H4 (cell line): ENCODE measurements at places on chromosomes 1 and 21. TPM values are rescaled to one million over a fixed set of nuclear protein-coding genes. Genes with fewer than 3 reads are reported as not detected.

DNA sequence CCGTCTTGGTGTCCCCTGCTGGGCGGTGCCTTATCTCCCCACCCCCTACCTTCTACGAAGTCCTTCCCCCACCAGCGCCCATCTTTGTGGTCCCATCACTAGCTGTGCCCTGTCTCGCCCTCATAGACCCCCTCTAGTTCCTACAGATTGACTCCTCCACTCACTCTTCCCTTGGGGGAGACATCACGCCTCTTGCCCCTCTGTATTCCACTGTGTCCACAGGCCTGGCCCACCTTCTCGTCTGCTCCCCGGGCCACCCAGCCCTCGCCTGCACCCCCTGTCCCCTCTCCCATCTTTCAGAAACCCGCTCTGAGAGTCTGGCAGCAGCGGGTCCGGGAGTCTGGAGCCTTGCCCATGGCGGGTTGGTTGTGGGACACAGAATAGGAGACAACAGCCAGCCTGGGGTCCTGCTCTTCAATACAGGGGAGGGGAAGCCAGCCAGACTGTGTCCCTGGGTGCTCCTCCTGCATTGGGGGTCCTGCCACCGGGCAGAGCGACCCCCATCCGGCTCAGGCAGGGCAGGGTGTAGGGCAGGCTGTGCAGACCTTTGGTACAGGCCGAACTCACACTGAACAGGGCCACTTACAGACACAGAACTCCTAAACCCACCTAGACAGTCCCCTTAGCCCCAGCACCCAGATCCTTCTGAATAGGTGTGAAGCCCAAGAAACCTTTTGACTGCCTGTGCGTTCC lies 1.1 kb downstream of the RNF187 start:
- no peak for DNase-seq

GPATCH4 gene
- 31.8 and 49.3 TPM in 2 replicates for total RNA-seq

UMODL1 gene
- total RNA-seq, result not detected in 2 replicates

GRCh38 chr1:56490619-56491018 lies 88.7 kb downstream of the PLPP3 start:
- DNase-seq, result no peak

- DNase-seq, result no peak
Observed at GRCh38 chr1:168939110-168939946, 167.2 kb upstream of the ATP1B1 start.

- peak; percentile 9 for DNase-seq
Observed at GRCh38 chr1:178819123-178819522, 51.8 kb downstream of the ANGPTL1 start.

DNA sequence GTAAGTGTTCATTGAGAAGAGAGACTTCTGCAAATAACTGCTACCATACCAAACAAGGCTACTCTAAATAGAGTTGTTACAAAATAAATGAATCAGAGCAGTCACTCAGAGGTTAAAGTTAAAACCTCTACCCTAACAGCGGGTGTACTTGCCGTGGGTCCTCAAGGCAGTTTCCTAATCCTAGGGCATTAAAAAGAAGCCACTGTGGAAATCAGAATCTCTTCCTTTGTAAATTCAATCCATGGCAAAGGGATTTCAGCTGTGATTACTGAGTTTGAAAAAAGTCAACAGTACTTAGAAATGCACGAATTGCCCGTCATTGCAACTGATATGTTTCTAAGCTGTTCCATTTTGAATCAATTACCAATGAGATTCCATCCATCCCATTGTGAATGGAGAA lies 13.5 kb downstream of the TBX15 start:
- no peak for DNase-seq

DNA sequence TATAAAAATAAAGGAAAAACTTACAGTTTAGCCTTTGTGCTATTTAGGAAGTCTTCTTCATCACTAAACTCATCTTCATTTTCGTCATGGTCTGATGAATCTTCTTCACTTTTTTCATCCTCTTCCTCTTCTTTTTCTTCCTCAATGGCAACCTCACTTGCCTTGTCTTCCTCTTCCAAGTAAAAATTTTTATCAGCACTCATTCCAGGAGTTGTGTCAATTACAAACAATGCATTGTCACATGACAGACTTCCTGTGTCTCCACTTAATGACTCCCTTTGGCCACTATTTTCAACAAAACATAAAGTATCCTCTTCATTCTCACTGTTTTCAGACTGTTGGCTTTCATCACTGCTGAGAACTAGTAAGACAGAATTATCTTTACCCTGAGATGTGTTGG lies 2.8 kb downstream of the DNTTIP2 start:
- DNase-seq, result no peak

ARHGAP29 gene
- 3.6 and 4.2 TPM in 2 replicates for total RNA-seq

MTMR11 gene
- total RNA-seq, result 2.6 and 2.9 TPM in 2 replicates

- no peak for DNase-seq
Observed at GRCh38 chr1:2564815-2565374, 8.7 kb downstream of the TNFRSF14 start.

CADM3 gene
- total RNA-seq, result 6.4 and 10.1 TPM in 2 replicates

DNA sequence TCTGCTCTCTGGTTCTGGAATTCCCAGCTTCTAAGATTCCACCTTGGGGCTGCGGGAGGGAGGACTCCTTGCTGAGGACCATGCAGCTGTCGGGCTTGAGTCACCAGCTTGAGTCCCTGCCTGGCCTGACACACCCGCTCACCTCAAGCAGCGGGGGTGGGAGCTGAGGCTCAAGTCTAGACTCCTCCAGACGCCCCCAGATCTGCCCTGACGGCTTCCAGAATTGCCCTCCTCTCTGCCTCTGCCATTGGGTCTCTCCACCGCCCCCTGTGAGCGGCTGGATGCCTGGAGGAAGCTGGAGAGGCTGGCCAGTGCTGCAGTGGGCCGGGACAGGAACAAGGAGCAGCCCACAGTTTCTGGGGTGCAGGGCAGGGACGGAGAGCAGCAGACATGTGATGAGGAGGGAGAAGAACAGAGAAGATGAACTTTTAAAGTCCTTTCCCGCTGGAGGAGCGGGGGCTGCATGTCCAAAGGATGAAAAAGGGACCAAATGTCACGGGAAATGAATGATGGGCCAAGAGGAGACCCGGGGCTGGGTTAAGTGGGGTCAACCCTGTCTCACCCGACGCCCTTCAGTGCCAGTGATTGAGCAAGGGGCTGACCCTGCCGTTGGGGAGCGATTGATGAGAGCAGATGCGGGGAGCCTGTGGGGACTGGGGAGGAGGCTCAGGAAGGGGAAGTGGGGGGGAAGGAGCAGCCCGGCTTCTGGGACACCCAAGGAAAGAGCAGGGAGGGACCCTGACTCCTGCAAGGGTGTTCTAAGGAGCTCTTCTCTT lies 13.5 kb downstream of the CRABP2 start:
- peak; percentile 29 for DNase-seq

DNA sequence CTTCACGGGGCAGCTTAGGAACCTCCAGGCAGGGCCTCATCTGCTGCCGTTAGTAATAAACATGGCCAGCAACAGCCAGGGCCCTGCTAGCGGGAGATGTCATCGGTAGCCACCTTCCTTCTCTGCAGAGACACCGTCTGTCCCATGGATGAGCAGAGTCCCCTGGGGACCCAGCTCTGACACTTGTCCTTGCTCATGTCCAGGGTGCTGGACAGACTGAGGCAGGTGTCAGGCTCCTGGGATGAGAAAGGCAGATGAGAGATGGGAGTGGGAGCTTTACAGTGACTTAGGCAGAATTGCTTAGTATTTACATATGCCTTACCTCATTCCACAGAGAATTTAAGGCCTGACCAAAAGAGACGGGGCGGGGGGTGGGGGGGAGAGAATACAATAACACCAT lies 25.0 kb downstream of the CAPN2 start:
- no peak for DNase-seq

GRCh38 chr1:162857850-162858249 lies 3.1 kb downstream of the CCDC190 start:
- no peak for DNase-seq

LYPD8 gene
- total RNA-seq, result 3.3 and 5.1 TPM in 2 replicates

DNA sequence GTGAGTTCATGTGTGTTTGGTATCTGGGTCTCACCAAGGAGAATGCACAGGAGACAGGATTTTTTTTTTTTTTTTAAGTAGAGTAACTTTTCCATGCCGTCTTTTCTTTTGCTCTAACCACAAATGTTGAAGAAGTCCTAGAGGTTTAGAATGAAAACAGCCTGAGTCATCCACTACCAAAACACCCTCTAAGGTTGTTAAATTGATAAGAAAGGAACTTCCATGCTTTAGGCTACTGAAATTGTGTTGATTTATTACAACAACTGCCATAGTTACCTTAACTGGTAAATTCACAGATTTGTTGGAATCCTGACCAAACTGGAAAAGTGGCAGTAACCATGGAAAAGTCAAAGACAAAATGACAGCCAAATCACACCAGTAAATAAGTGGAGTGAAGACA lies 375.6 kb downstream of the AMY1C start:
- peak; percentile 43 for DNase-seq

- DNase-seq, result no peak
Observed at GRCh38 chr1:159444511-159444910, 5.0 kb downstream of the OR10J1 start.

GRCh38 chr1:68181165-68181556 lies 51.2 kb downstream of the WLS start:
- no peak for DNase-seq

DNA sequence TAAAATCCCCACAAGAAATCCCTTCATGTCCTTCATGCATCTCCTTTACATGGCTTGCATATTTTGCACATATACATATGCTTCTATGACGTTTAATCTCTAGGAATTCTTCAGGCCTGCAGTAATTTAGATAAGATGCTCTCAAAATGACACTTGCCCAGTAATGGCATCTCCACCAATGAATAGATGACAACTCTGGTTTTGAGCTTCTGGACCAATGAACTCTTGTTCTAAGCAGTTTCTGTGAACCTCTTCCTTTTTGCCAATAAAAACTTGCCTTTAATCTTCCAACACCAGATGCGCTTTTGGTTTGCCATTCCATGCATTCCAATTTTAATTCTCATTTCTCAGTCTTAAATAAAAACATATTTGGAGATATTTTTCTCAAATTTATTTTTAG lies 189.8 kb upstream of the OLFM3 start:
- DNase-seq, result no peak

EXTL1 gene
- total RNA-seq, result not detected in 2 replicates

GJA4 gene
- total RNA-seq, result not detected in 2 replicates

GRCh38 chr1:55107101-55107500 lies 67.8 kb downstream of the PCSK9 start:
- no peak for DNase-seq

GRCh38 chr1:19339214-19339861 lies 27.2 kb downstream of the SLC66A1 start:
- no peak for DNase-seq

USH2A gene
- total RNA-seq, result 0.04 TPM in 1 of 2 replicates, not detected in the other

- DNase-seq, result no peak
Observed at GRCh38 chr21:38495242-38495641, 3.0 kb downstream of the ERG start.

DNA sequence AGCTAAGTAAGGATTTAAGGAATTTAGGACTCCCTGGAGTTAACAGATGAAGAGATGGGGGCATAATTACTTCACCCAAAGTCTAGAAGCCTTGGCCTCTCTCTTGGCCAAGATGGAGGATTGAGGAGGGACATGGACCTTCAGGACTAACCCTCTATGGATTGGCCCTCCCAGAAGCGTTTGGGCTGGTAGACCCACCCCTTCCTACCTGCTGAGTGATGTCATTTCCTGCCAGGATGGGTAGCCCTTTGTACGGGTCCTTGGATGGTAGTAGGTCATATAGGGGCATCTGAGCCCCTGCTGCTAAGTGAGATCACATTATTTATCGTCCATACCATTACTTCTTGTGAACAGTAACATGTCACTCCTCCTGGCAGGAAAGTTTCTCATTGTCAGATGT lies 17.7 kb downstream of the LURAP1 start:
- DNase-seq, result no peak

KTI12 gene
- total RNA-seq, result 9.2 and 13.2 TPM in 2 replicates

RXFP4 gene
- total RNA-seq, result not detected in 2 replicates

OR14K1 gene
- total RNA-seq, result not detected in 2 replicates

DNA sequence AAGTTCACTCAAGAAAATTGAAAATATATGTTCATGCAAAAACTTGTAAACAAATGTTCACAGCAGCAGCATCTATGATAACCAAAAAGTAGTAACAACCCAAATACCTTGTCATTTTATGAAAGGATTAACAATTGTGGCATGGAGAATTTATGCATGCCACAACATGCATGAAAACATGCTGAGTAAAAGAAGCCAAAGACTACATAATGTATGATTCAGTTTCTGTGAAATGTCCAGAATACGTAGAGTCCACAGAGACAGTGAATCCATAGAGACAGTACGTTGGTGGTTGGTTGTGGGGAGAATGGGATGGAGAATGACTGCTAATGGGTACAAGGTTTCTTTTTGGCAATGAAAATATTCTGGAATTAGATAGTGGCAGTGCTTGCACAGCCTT lies 148.7 kb downstream of the MAST2 start:
- DNase-seq, result no peak

- DNase-seq, result peak; percentile 30
Observed at GRCh38 chr1:35726450-35727433, 8.1 kb upstream of the C1orf216 start.
